H9 (cell line): ENCODE measurements at places on chromosomes 2 and 18.

DNA sequence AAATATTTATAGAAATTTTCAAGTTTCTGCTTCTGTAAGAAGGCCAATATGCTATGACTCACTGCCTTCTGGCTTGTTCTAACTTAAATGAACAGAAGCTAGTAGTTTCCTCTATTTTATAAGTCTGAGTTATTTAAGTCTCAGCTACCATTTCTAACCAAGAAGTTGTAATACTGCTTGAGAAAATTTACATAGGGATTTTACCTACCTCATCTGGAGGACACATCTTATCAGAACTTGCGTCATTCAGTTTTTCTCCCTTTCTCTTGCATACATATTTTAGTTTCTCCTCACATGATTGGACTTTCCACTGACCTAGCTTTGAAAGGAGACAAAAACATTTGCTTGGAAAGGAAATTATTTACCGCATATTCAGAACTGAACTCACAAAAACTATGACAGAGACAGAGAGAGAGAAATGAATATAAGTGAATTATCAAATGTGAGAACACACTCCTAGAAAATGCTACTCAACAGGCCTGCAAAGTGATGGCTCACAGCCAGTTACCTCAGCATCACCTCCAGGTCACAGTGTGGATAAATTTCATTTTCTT is 81.1 kb upstream of the CD302 start:
- no peak for DNase-seq

DNA sequence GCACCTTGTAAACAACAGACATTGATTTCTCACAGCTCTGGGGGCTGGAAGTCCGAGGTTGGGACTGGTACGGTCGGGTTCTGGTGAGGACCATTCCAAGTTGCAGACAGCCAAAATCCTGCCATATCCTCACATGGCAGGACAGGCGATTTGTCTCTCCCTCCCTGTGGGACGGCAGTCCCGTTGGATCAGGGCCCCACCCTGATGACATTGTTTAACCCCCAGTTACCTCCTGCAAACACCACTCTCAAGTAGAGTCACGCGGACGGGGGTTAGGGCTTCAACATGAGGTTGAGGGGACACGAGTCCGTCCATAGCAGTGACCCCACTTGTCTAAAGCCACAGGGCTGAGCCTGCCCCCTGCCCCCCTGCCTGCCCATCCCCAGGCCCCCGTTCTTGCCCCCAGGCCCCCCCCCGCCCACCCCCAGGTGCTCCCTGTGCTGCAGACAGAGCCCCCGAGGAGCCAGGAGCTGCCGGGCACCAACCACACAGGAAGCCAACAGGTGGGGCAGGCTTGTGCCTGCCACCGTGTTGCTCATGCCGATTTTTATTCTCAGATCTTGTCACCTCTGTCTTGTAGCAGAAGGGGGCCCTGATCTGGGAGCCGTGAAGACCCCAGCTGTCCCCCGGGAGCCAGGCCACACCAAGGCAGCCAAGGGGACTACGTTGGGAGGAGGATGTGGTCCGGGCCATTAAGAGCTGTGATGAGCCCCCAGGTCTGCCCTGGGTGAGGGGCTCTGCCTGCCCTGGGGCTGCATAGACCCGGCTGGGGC is 82.2 kb downstream of the NFATC1 start:
- DNase-seq: no peak

GRCh38 chr2:64029116-64029665 is 10.0 kb upstream of the VPS54 start:
- no peak for DNase-seq

- no peak for DNase-seq
Measured at GRCh38 chr2:143390171-143390570, 261.0 kb downstream of the ARHGAP15 start.

- DNase-seq: no peak
Measured at GRCh38 chr2:71767663-71768062, 314.3 kb downstream of the DYSF start.

DNA sequence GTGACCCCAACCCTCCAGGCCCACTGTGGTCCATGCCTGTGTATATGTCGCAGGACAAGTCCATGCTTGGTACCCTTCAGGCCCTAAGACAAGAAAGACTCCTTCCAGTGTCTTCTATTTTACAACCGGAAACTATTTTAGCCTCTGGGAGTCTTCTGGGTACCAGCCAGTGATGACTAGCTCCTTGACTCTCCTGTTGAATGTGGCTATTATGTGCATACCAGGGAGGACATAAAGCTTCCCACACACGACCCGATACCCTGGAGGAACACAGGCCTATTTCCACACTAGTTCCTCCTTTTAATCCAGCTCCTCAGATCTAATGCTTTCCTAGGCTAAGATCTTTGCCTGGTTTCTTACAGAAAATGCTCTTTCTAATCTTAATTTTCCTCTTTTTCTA is 178.1 kb downstream of the NCKAP5 start:
- no peak for DNase-seq

DNA sequence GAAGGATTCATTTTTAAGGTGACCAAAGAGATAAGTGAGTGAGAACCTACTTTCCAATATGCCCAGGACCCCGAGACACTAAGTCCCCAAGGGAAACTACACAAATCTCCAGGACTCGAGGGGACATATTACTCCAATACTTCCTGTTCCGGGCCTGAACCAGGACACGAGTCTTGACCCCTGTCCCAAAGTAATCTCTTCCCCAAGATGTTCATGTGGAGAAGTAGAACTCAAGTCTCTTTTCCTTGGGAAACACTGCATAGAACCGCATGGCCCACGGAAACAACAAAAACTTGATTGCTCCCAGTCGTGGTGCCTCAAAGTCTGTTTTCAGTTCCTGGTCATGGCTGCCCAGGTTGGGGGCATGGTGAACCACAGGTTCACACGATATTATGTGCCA is 87.2 kb upstream of the ZEB2 start:
- no peak for DNase-seq

- no peak for DNase-seq
Measured at GRCh38 chr2:137500599-137500998, 463.7 kb upstream of the HNMT start.

- DNase-seq: no peak
Measured at GRCh38 chr18:55458456-55459203, 129.4 kb downstream of the TCF4 start.

DNA sequence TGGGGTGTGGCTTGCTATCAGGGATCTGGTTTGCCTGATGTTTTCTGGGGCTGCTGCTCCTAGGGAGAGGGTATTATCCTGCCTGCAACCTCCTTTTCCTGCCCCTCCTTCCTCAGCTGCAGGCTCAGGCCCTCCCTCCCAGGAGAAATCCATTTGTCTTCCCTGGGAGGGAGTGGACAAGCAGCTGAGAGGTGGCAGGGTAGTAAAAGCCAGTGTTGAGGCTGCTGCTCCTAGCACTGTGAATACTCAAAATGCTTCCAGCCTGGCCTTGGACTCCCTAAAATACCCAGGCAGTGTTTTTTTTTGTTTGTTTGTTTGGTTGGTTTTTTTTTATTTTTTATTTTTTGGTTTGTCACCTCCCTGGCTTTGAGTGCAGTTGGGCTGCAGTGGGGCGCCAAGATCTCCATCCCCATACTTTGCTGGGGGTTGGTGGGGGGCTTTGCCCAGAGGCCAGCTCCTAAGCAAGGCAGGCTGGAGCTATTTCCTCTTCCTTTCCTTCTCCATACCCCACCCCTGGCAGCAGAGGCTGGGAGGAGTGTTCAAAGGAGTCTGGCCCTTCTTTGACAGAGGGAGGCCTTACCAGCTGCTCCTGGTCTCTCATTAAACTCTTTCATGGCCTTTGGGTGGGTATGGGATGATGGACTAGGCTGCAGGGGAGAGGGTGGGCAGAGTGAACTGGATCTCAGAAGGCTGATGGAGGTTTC is 13.6 kb downstream of the HOXD3 start:
- no peak for DNase-seq

GRCh38 chr2:97718942-97719341 is 5.6 kb downstream of the ZAP70 start:
- DNase-seq: no peak

- DNase-seq: no peak
Measured at GRCh38 chr2:130837811-130838565, 1.3 kb downstream of the ARHGEF4 start.

GRCh38 chr18:40152859-40153258 is 1802.2 kb upstream of the PIK3C3 start:
- no peak for DNase-seq

- DNase-seq: peak; percentile 61
Measured at GRCh38 chr18:78431606-78432005, 548.0 kb upstream of the SALL3 start.

DNA sequence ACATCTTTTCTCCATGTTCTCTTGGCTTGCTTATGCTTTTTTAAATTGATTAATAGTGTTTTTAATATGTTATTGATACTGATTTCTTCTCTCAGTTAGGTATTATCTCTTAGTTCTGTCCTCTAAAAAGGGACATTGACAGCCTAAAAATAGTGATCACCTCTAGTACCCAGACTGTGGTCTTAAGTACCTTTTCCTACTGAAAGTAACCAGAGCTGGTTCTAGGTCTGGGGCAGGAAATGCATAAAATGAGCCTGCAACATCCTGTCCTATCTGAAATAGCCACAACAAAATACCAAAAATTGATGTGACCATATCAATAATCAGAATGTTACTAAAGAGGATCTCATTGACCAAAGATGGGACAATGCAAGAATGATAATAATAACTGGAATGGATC is 113.3 kb downstream of the DNAH6 start:
- no peak for DNase-seq

DNA sequence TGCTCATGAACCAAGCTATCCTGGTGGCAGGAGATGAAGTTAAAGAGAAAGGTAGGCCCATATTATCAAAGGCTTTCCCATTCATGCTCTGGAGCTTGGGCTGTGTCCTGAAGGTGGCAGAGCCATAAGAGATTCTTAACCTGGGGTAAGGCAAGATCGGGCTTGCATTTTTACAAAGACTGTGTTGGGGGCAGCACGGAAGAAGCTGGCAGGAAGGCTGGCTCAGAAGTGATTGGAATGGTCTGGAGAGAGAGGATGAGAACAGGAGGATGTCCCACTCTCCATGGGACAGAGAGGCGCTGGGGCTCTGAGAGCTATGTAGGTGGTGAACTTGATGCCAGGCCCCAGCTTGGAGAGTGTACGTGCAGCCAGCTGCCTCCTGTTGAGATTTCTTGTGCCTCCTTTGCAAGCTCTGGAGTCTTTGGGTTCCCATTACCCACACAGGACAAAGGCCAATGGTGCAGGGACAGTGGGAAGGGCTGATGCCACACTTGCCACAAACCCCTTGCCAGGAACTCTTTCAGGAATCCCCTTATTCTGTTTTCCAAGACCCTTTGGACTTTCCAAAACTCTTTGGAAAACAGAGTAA is 40.6 kb upstream of the FZD5 start:
- no peak for DNase-seq

DNA sequence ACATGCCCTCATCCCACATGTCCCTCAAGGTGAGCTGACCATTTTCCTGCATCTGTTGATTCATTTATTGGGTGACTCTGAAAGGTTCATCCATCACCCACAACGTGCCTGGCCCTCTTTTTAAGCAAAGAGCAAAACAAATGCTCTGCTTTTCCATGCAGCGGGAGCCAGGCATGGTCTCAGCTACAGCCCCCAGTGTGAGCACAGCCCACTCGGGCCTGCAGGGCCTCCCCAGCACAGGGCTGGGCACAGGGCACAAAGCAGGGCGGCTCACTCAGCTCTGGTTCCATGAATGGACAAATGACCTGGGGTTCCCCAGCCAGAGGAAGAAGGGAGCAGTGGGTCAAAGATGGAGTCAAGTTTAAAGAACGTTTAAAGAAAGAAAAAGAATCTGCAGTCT is 24.1 kb upstream of the OTOS start:
- no peak for DNase-seq

DNA sequence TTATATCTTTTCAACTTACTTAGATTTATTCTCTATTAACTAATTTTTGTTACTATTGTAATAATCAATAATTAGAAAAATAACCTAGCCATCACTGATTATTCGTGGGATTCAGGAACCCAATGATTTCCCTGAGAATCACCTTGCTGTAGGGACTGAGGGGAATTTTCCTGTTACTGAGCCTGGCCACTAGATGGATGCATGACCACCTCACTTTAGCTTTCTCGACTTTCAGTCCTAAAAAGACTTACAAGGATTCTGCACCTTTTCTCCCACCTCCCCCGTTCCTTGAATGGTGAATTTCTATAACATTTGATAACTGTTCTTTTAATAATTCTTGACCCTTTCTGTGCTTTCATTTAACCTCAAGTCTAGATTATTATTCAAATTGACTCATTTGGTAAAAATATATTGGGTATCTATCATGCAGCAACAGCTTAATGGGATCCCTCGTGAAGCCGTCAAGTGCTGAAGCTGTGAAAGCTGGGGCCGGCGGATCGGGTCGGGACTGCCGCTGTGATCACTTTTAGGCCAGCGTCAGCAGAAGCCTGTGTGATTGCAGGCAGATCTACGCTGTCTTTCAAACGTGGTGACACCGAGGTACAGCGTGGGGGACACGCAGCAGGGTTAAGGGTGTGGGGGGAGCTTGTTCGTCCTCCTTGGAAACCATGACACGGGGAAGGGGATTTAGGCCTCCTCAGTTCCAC is 38.8 kb upstream of the TMEM18 start:
- DNase-seq: no peak

DNA sequence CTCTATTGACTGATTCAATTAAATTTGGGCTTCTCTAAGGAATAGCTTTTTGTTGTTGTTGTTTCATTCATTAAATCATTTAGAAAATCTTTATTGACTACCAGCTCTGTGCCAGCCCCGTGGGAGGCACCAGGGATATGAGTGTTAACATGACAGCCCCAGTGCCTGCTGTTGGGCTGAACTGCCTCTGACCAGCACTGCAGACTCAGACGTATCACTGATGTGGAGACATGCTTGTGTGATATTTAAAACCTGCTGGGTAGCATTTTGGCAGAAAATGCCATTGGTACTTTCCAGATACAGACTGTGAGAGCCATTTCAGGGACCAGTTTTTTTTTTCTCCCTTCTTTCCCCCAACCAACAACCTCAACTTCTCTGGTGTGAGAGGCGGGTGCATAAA is 38.6 kb upstream of the KCNF1 start:
- no peak for DNase-seq

GRCh38 chr2:176164611-176165369 is 7.7 kb downstream of the HOXD3 start:
- DNase-seq: no peak

- no peak for DNase-seq
Measured at GRCh38 chr2:44706681-44707553, 234.6 kb upstream of the SIX3 start.

DNA sequence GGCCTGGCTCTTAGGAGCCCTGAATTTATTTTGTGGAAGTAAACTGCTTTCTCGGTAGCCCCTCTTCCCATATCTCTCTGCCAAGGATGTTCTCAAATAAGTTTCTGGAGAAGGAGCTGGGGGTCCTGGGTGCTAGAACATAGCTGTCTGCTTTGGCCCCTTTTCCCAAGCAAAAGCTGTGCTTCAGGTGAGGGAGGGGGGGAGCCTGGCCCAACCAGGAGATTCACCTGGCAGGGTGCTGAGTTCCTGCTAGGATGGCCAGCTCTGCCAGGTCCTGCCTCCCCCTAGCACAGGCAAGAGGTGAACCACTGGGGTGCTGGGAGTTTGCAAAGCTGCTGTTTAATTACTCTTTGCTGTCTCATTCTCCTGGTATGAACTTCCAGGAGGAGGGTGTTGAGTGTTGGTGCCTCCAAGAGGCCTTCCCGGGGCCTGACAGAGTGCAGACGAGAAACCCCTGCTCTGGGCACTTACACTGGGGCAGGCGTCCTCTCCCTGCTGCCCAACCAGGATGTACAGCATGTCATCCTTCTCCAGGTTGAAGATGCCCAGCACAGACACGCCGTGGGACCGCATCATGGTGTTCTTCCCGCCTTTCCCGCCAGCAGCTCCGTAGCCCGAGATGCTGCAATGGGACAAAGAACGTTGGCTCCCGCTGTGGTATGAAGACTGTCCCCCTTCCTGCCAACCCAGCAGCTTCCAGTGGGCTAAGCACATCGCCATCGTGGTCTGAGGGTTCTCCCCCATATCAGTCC is 124.2 kb downstream of the CLIP4 start:
- no peak for DNase-seq

- DNase-seq: no peak
Measured at GRCh38 chr18:57981308-57982028, 62.6 kb upstream of the NEDD4L start.
